Right atrium auricular region (tissue), 2 donors: ENCODE measurements at places on chromosomes 2 and 18. TPM values are rescaled to one million over a fixed set of nuclear protein-coding genes. Genes with fewer than 3 reads are reported as not detected.

Gene DOK6
- total RNA-seq, result 2.0 TPM

Gene CHST9
- 0.90 TPM for total RNA-seq

Gene R3HDM1
- 12.1 TPM for total RNA-seq

Gene DSG4
- total RNA-seq, result not detected

Gene GPAT2
- 3.9 TPM for total RNA-seq

- no peak for DNase-seq
Measured at GRCh38 chr18:42242758-42243157, 287.7 kb downstream of the PIK3C3 start.

DNA sequence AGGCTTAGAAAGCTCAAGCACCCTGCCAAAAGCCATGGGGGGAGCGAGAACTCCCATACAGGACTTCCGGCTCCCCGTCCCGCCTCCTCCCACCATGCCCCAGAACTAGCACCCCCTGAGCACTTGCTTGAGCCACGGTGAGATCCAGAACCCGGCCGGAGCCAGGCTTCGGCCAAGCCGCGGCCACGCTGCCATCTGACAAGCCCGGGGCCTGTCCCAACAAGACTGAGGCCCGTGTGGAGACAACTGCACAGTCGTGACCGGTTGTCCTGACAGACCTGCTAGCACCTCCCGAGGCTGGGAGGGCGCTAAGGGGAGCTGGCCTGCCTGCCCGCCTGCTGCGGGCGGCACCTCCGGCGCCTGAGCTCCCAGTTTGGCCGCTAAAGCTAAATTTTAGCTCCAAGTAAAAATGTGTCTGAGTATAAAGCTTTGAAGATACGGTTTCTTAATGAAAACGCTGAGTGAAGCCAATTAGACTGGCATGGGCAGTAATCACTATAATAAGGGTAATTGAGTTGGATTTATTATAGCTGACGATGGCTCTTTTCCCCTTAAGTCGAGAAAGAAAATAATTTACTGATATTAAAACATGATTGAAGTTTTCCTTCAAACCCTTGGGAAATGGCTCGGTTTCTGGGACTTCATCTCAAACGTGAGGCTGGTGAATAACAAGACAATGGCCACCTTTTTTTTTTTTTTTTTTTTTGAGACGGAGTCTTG, 78.3 kb upstream of the ODC1 start:
- no peak for DNase-seq

DNA sequence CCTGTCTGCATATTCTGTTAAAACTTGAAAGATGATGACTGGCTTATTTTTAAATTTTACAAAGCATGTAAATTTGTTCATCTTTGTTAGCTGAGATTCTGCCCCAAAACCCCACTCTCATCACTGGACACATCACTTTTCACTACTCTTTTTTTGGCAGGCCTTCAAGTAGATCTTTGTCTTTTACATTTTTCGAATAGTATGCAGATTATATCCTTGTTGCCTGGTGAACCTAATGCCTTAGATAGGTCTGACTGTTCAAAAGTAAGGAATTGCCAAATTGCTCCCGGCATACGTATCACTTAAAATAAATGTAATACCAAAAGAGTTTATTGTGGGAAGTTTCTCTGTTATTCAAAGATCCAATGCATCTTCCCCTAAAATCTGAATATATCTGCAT, 303.3 kb downstream of the XIRP2 start:
- no peak for DNase-seq

- no peak for DNase-seq
Measured at GRCh38 chr2:54497763-54498680, 41.9 kb downstream of the SPTBN1 start.

GRCh38 chr2:75647771-75648170, 1.2 kb downstream of the MRPL19 start:
- no peak for DNase-seq

GRCh38 chr2:158024288-158024898, 77.3 kb upstream of the UPP2 start:
- no peak for DNase-seq

- DNase-seq, result no peak
Measured at GRCh38 chr18:57561728-57562423, 24.6 kb downstream of the FECH start.

GRCh38 chr2:219499058-219499307, 292 bp downstream of the GMPPA start:
- DNase-seq, result no peak

- DNase-seq, result no peak
Measured at GRCh38 chr2:25851740-25852503, 26.4 kb downstream of the ASXL2 start.

- DNase-seq, result peak; percentile 88
Measured at GRCh38 chr18:3652380-3653262, 202.6 kb downstream of the TGIF1 start.

DNA sequence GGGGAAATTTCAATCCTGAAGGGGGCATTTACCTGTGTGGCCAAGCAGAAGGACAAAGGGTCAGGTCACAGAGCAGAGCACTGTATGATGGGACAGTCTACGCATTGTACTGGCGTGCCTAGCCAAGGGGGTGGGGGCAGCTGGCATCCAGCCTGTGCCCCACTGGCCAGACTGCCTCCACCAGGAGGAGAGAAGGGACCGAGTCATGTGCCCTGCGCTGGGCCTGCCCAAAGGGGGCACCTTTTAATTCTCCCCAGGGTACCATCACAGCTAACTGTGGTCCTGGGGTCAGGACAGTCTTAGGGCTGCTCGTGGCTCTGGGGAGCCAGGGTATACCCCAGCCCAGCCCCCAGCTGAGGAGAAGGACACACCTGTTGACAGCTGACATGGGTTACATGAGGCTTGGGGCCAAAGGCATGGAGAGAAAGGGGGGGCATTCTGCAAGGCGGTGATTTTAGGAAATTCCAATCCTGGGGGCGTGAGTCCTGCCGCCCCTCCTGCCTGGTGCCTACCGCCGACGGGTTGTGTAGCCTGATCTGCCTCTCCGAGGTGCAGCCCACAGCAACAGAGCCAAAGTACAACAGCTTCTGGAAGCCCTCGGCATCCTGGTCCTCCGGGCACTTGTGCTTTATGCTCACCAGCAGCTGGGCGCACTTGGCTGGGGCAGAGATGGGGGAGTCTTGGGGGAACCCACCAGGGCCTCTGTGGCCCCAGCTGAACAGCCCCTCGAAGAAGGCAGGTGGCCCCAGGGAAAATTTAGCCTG, 11.0 kb downstream of the CFAP65 start:
- DNase-seq, result no peak

DNA sequence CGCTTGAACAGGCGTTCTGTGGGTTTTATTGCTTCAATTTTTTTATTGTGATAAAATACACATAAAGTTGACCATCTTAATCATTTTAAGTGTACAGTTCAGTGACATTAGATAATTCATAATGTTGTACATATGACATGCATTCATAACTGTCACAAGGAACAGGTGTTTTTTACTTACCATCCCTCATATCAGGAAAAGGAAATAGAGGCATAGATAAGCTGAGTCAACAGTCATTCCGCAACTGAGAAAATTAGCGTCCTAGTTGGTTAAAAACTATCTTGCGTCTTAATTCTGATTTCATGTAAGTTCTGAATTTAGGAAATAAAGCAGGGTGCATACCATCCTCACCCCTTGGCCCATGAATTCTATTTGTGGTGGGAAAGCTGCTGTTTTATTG, 36.5 kb downstream of the PLB1 start:
- no peak for DNase-seq

GRCh38 chr2:53096351-53096750, 671.3 kb upstream of the CHAC2 start:
- DNase-seq, result no peak
